GM23338 (cell line): ENCODE measurements at places on chromosomes 4 and X. TPM values are rescaled to one million over a fixed set of nuclear protein-coding genes. Genes with fewer than 3 reads are reported as not detected.

The CABS1 gene
- not detected in 2 replicates for total RNA-seq

The SEC31A gene
- total RNA-seq: 98.8 and 110 TPM in 2 replicates

The FDCSP gene
- total RNA-seq: not detected in 2 replicates

The IGSF1 gene
- 17.6 and 19.5 TPM in 2 replicates for total RNA-seq

The GYG2 gene
- total RNA-seq: 47.0 and 63.8 TPM in 2 replicates

The UGT2B11 gene
- total RNA-seq: not detected in 2 replicates

DNA sequence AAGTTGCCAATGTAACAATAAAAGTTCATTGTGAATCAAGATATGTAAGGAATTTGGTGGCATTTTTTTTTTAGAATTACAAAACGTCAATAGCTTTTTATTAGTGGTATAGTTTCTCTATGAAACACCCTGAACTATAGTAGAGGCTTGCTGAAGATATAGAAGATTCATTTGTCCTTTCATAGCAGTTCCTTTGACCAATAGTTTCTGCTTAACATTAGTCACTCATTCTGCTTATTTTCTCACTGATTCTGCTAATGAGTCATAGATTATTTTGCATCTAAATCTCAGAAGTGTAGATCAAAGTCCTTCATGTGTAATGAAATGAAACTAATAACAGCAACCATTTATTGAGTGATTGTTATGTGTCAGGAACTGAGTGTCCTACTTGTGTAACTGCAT is 205.0 kb upstream of the TET2 start:
- no peak for DNase-seq
- H3K4me3 ChIP-seq: no peak overlapping the region
- H3K27ac ChIP-seq: no peak overlapping the region
- no peaks in the 10 kb centered on the region for H3K27me3 ChIP-seq

GRCh38 chr4:154686838-154687237 is 57.0 kb upstream of the LRAT start:
- H3K36me3 ChIP-seq: no peaks in the 10 kb centered on the region
- H3K27me3 ChIP-seq: no peaks in the 10 kb centered on the region
- no peak overlapping the region for H3K4me3 ChIP-seq
- no peak for DNase-seq
- no peak overlapping the region for H3K27ac ChIP-seq

DNA sequence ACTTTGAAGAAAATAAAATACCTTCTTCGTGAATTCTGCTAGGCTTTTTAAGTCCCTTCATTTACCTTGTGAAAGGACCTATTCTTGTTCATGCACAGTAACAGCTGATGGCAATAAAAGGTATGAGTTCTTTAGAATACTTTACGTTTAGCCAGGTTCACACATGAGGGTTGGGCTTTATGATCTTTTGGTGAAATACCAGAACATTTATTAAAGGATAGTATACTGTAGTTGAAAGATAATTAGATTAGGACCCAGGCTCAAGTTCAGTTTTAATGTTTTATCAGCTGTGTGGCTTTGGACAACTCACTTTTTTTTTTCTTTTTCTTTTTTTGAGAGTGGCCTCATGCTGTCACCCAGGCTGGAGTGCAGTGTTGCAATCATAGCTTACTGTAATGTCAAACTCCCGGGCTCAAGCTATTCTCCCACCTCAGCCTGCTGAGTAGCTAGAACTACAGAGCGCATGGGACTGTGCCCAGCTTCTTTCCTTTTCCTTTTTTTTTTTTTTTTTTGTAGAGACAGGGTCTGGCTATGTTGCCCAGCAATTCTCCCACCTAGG is 28.2 kb upstream of the NEIL3 start:
- DNase-seq: no peak
- H3K4me3 ChIP-seq: no peak overlapping the region
- no peaks in the 10 kb centered on the region for H3K4me1 ChIP-seq

- DNase-seq: no peak
- no peaks in the 10 kb centered on the region for H3K36me3 ChIP-seq
- H3K4me1 ChIP-seq: no peaks in the 10 kb centered on the region
- no peak overlapping the region for H3K4me3 ChIP-seq
- no peak overlapping the region for H3K27ac ChIP-seq
Observed at GRCh38 chrX:50002067-50002714, 79.8 kb downstream of the CLCN5 start.

- no peak overlapping the region for H3K27ac ChIP-seq
- no peaks in the 10 kb centered on the region for H3K4me1 ChIP-seq
- H3K4me3 ChIP-seq: no peak overlapping the region
- no peaks in the 10 kb centered on the region for H3K27me3 ChIP-seq
- no peaks in the 10 kb centered on the region for H3K36me3 ChIP-seq
Observed at GRCh38 chrX:14922437-14922836, 49.2 kb downstream of the MOSPD2 start.

- H3K4me3 ChIP-seq: peak overlapping the region; percentile 88
- H3K27ac ChIP-seq: peak overlapping the region; percentile 83
- peaks cover 16% of the 10 kb centered on the region for H3K27me3 ChIP-seq
- peaks cover 50% of the 10 kb centered on the region for H3K4me1 ChIP-seq
Observed at GRCh38 chr4:139176302-139177048, 543 bp downstream of the ELF2 start.

DNA sequence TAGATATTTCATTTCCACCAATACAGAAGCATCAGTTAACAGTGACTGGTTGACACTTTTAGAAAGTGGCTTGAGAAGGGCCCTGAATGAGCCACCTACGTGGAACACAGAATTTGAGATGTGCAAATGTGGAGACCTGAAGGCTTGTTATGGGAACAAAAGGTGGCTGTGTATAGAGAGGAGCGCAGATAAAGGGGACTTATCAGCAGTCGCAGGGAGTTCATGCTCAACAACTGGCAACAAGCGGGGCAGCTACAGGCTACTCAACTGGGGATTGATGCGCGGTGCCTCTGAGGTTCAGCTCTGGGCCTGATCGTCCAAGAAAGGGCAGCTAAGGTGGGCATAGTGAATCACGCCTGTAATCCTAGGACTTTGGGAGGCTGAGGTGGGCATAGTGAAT is 3.4 kb upstream of the FAM3A start:
- H3K4me3 ChIP-seq: no peak overlapping the region
- no peak for DNase-seq

DNA sequence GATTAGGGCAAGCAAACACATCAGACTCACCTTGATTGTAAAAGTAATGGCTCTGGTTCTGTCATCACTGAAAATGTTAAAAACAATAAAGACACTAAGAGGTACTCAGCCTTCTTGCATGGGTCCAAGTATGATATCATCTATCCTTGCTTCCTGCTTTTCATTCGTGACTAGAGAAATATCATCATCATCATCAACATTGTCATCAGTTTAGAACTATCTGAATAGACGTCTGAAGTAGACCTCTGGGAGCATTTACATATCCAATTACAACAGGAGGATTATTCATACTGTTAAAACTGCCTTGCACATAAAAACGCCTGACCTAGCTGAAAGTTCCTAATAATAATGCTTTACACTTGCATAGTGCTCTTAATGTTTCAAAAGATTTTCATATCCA is 9.8 kb upstream of the FRAS1 start:
- no peak overlapping the region for H3K4me3 ChIP-seq
- H3K27ac ChIP-seq: no peak overlapping the region
- H3K27me3 ChIP-seq: no peaks in the 10 kb centered on the region
- no peak for DNase-seq
- no peaks in the 10 kb centered on the region for H3K36me3 ChIP-seq
